ENCODE measurements at places on chromosomes 3 and 15. TPM values are rescaled to one million over a fixed set of nuclear protein-coding genes. Genes with fewer than 3 reads are reported as not detected.
A peak's percentile ranks its signal among the peaks of the same experiment; 100 is the strongest.

The TTC21A gene
- 1.4 TPM for total RNA-seq

The CYP1A2 gene
- not detected for total RNA-seq

DNA sequence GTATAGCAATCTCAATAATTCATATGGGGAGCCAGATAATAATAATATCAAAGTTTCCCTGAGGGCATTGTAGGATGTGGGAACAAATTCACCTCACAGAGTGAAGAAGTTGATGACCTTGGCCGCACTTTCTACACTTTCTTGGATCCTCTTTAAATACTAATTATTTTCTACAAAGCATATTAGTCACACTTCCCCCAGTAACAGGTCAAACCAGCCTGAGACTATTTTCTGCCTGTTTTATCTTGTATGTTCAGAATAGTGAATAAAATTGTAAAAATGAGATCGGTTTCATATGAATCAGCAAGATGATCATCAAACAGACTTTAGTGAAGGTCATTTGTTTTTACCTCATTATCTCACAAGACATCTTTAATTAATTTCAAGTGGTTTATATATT lies 2.3 kb upstream of the OR5K3 start:
- H3K27ac ChIP-seq: no peak overlapping the region
- no peak overlapping the region for H3K4me3 ChIP-seq
- no peaks in the 10 kb centered on the region for H3K4me1 ChIP-seq
- no peaks in the 10 kb centered on the region for H3K36me3 ChIP-seq

DNA sequence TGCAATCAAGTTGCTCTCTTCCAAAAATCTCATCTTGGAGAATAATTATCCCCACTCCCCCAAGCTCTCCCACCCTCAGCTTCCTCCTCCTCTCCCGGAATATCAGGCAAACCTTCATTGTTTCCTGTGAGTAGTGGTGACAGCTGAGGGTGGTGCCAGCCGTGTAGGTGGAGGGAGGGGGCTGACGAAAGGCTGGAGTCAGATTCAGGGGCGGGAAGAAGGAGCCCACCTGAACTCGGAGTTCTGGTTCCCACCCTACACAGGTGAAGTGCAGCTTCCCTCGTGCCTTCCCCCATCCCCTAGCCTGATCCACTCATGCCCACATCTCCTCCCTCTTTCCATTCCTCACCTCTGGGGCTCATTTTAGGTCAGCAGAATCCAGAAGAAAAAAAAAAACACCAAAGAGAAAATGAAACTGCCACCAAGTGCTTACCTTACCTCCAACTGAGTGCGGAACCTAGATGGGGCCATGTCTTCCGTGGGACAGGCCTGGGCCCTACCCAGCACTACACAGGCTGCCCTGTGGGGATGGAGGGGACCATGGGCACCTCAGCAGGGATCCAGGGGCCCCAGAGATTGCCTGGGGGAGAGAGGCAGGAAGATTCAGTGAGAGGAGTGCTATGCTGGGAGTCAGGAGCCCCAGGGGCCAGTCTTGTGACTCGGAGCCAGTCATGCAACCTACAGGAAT lies 81.3 kb downstream of the ADCY5 start:
- no peak for DNase-seq
- no peak overlapping the region for H3K27ac ChIP-seq
- no peaks in the 10 kb centered on the region for H3K36me3 ChIP-seq
- no peak overlapping the region for H3K4me3 ChIP-seq

- peaks cover 17% of the 10 kb centered on the region for H3K4me1 ChIP-seq
- no peak overlapping the region for H3K27ac ChIP-seq
- no peaks in the 10 kb centered on the region for H3K36me3 ChIP-seq
- H3K4me3 ChIP-seq: no peak overlapping the region
These were observed 81.4 kb upstream of the HES1 start for GRCh38 chr3:194054540-194054939.

- 0 out of 3 replicates have a peak, but pooled peaks cover 3% of the 10 kb centered on the region for H3K27me3 ChIP-seq
- DNase-seq: no peak
- H3K36me3 ChIP-seq: no peaks in the 10 kb centered on the region
- H3K27ac ChIP-seq: no peak overlapping the region
- H3K4me3 ChIP-seq: no peak overlapping the region
These were observed 217.7 kb downstream of the MEIS2 start for GRCh38 chr15:36882487-36883131.

- peaks cover 35% of the 10 kb centered on the region for H3K4me1 ChIP-seq
- H3K27ac ChIP-seq: no peak overlapping the region
- H3K4me3 ChIP-seq: no peak overlapping the region
- peak; percentile 63 for DNase-seq
- H3K36me3 ChIP-seq: peaks cover 12% of the 10 kb centered on the region
These were observed 161.3 kb upstream of the SLC2A2 start for GRCh38 chr3:171187706-171188290.
